H9 (cell line): ENCODE measurements at places on chromosomes 7 and 10. TPM values are rescaled to one million over a fixed set of nuclear protein-coding genes. Genes with fewer than 3 reads are reported as not detected.

MACROH2A2 gene
- total RNA-seq: 11.3 and 12.1 TPM in 2 replicates

WEE2 gene
- not detected in 2 replicates for total RNA-seq

FAM237B gene
- not detected in 2 replicates for total RNA-seq

LYZL1 gene
- not detected in 2 replicates for total RNA-seq

CYP2C19 gene
- total RNA-seq: not detected in 2 replicates

SUN1 gene
- 105 and 118 TPM in 2 replicates for total RNA-seq

AZGP1 gene
- total RNA-seq: 0.24 TPM in 1 of 2 replicates, not detected in the other

CPXM2 gene
- total RNA-seq: 1.7 and 1.9 TPM in 2 replicates

XRCC2 gene
- 21.1 and 22.8 TPM in 2 replicates for total RNA-seq

TFR2 gene
- total RNA-seq: 1.9 and 2.3 TPM in 2 replicates

GNGT1 gene
- total RNA-seq: 0.20 and 0.44 TPM in 2 replicates

MYL10 gene
- 0.50 TPM in 1 of 2 replicates, not detected in the other for total RNA-seq

TMUB1 gene
- total RNA-seq: 45.4 and 53.6 TPM in 2 replicates

OPN1SW gene
- total RNA-seq: not detected in 2 replicates

PPP1R17 gene
- total RNA-seq: 1.2 and 1.7 TPM in 2 replicates

ZPBP gene
- total RNA-seq: not detected in 2 replicates

LIPM gene
- total RNA-seq: not detected in 2 replicates

NODAL gene
- total RNA-seq: 80.7 and 84.7 TPM in 2 replicates

GLCCI1 gene
- total RNA-seq: 19.1 and 19.5 TPM in 2 replicates

PARG gene
- 46.9 and 48.3 TPM in 2 replicates for total RNA-seq

OR2A5 gene
- not detected in 2 replicates for total RNA-seq

TCAF2 gene
- 0.04 TPM in 2 replicates for total RNA-seq

CYP17A1 gene
- total RNA-seq: not detected in 2 replicates

HSPA12A gene
- 2.9 and 3.2 TPM in 2 replicates for total RNA-seq

PLPP4 gene
- not detected in 2 replicates for total RNA-seq

PON1 gene
- total RNA-seq: 0.15 and 0.90 TPM in 2 replicates

SLC13A4 gene
- total RNA-seq: 2.0 and 3.5 TPM in 2 replicates
